ENCODE measurements at places on chromosomes 2 and 18. TPM values are rescaled to one million over a fixed set of nuclear protein-coding genes. Genes with fewer than 3 reads are reported as not detected.

DSC3 gene
- 193 TPM for total RNA-seq

- peak; percentile 48 for DNase-seq
Observed at GRCh38 chr2:166180951-166181812, 53.4 kb upstream of the SCN1A start.

GRCh38 chr2:160076914-160077313 is 14.5 kb upstream of the PLA2R1 start:
- DNase-seq: no peak

- DNase-seq: no peak
Observed at GRCh38 chr18:62196980-62197379, 9.9 kb downstream of the RELCH start.

DNA sequence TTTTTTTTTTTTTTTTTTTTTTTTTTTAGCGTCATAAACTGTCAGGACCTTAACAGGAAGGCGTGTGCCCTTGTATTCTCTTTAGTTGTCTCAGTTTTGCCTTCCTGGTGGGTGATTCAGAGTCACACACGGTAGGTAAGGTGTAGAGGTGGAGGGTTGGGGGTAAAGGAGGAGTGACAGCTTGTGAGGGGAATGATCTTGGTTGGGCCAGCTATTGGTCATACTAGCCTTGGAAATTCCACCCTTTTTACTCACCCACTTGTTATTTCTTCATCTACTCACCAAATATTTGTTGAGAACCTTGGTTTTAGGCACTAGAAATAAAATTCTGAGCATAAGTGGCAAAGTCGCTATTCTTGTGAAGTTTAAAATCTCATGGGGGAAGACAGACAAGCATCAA is 22.2 kb downstream of the SMIM21 start:
- DNase-seq: peak; percentile 68

- no peak for DNase-seq
Observed at GRCh38 chr18:62436636-62437234, 86.1 kb upstream of the ZCCHC2 start.

Measured in bronchial epithelial cell (primary cell).